ENCODE measurements at places on chromosomes 7 and 10.

GRCh38 chr7:142263598-142264380, 5.9 kb upstream of the PRSS58 start:
- no peak for DNase-seq

GRCh38 chr10:69353977-69354635, 62.6 kb downstream of the TACR2 start:
- no peak for DNase-seq

DNA sequence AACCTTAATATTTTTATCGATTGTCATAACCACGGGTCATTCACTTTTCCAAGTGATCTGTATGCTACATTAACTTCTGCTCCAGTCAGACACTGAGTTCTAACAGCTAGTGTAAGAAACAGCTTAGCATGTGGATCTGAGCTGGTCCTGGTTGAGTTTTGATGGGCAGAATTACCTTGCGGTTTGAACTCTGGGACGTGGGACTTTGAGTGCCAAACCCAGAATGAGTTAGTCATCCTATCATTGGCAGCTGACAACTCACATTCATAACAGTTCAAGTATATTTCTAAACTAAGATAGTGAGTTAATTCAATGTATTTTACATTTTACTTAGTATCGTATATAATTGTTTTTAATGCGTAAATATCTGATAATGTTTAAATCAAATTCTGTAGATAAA, 43.2 kb downstream of the C7orf33 start:
- DNase-seq: no peak

DNA sequence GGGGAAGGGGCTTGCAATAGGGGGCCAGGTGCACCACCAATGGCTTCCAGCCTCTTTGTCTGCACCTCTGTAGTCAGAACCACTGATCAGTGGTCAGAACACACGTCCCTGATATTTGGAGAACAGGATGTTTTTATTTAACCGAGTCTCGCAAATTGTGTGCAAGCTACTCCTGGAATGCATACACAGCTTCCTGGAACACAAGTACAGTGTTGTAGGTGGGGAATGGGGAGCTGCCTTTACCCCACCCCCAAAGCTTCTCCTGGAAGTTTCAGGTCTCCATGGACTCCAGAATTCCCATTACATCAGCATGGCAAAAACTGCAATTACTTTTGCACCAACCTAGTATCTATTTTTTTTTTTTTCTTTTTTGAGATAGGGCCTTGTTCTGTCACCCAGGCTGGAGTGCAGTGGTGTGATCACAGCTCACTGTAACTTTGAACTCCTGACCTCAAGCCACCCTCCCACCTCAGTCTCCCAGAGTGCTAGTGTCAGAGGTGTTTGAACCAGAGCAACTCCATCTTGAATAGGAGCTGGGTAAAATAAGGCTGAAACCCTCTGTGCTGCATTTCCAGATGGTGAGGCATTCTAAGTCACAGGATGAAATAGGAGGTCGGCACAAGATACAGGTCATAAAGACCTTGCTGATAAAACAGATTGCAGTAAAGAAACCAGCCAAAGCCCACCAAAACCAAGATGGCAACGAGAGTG, 374.0 kb downstream of the CALN1 start:
- DNase-seq: no peak

DNA sequence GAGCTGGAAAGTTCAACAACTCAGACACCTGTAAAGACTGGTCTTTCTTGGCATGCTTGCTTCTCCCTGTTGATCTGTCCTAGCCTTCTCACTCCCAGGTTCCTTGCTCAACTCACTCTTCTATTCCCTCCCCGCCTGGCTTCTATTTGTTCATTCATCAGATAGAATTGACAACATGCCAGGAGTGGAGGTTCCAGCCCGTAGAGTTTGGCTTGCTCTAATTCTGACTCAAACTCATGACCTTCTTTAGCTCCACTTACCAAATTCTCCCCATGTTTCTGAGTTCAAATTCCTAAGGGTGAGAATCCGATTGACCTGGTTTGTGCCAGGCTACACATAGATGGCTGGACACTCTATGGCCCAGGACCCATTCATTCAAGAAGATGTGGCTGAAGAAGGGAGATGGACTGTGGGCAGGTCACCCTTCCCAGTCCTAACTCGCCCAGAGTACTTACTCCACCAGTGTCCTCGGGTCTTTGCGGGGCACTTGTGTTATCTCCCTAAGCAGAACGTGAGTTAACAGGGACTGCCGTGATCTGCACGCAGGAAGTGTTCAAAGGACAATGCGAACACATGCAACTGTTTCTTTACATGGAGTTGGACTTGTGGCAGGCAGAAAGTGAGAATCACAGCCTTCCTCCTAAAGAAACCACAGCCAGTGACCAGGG, 4.0 kb upstream of the TMEM236 start:
- DNase-seq: no peak

- DNase-seq: no peak
These were observed 179.8 kb upstream of the PFKP start for GRCh38 chr10:2887391-2888070.

Measured in activated CD4-positive, alpha-beta T cell treated with anti-CD3 and anti-CD28 coated beads for 1 hour (primary cell).